SK-N-SH (cell line): ENCODE measurements at places on chromosomes 4 and X.
A peak's percentile ranks its signal among the peaks of the same experiment; 100 is the strongest.

GRCh38 chr4:17494258-17495190, 17.4 kb downstream of the QDPR start:
- peak; percentile 21 for DNase-seq

DNA sequence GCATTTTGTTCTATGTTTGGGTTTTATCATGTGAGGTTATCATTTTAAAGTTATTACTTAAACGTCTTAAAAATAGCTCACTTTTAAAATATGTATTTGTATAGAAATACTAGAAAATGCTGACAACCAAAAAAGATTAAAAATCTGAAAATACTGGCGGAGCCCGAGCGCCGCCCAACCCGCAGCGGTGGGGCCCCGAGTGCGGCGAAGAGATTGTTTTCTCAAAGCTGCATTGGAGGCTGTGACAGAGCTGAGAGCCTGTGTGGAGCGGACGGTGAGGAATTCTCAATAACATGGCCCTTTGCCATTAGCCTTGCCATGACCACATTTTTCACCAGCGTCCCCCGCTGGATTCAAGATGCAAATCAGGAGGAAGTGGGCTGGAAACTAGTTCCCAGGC, 255.4 kb downstream of the NKX6-1 start:
- no peak for DNase-seq

DNA sequence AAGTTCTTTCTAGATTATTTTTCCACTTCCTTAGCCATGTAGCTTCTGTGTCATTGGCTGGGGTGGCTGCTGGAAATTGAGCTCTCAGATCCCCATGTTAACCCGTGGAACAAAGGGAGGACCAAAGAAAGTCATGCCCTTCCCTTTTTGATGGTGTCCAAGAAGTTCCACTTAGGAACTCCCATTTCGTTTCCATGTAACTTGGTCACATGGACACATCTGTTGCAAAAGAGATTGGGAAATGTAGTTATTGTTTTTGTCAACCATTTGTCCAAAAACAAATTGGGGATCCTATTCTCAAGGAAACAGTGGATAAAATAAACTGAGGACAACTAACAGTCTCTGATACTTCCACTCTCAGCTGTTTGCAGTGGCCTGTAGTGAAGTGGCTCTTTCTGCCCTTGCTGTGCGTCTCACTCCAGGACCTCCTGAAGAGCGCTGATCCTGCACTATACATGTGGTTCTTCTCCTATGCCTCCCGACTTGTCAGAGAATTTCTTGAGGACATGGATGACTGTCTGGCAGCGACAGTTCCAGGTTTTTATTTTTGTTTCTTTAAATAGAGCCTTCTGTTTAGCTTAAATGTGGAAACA, 125.3 kb upstream of the LNX1 start:
- no peak for DNase-seq

- DNase-seq: no peak
These were observed 160.8 kb downstream of the FBXO8 start for GRCh38 chr4:174122705-174123104.

- DNase-seq: peak; percentile 45
These were observed 103.5 kb downstream of the LDB2 start for GRCh38 chr4:16794816-16795445.

- DNase-seq: no peak
These were observed 1812.1 kb upstream of the ADGRL3 start for GRCh38 chr4:59387759-59388758.

GRCh38 chr4:99816545-99817308, at the start of gene DAPP1:
Gene DAPP1, plus strand, starts transcription at chr4:99816827. Its CDS starts 87 bp downstream, at chr4:99816914.
- no peak for DNase-seq

DNA sequence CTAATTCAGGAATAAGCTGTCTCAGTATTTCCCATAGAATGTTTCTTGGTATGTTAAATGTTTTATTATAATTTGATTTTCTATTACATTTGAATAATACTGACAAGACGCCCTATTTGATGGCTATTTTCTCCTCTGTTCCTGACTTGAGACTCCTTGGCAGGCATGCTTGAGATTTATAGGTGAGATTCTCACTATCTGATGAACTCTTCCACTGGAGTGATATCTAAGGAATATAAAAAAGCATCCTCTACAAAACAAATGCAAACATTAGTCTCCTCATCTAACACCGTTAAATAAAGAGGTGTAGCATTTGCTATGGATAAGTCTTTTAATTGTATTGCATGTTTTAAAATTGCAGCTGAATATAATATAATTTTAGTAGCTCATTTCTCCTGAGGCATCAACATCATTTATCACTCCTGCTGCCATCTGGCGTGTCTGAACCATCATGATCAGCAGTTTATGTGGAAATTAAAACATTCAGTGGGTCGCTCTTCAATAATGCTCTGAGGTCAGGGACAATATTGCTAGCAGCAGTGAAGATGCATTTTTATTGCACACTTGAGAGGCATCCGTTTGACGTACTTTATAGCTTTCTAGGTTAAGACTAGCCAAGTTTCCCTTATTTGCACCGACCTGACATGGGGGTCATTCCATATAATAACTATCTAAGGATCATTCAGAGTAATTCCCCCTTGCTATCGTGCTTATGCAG, 210.4 kb upstream of the GALNTL6 start:
- no peak for DNase-seq

GRCh38 chrX:124216396-124217115, 115.9 kb upstream of the TEX13D start:
- no peak for DNase-seq

- DNase-seq: no peak
These were observed 8.2 kb downstream of the DCAF8L2 start for GRCh38 chrX:27598312-27598711.

- DNase-seq: no peak
These were observed 48.6 kb upstream of the AP1S2 start for GRCh38 chrX:15903186-15903681.

DNA sequence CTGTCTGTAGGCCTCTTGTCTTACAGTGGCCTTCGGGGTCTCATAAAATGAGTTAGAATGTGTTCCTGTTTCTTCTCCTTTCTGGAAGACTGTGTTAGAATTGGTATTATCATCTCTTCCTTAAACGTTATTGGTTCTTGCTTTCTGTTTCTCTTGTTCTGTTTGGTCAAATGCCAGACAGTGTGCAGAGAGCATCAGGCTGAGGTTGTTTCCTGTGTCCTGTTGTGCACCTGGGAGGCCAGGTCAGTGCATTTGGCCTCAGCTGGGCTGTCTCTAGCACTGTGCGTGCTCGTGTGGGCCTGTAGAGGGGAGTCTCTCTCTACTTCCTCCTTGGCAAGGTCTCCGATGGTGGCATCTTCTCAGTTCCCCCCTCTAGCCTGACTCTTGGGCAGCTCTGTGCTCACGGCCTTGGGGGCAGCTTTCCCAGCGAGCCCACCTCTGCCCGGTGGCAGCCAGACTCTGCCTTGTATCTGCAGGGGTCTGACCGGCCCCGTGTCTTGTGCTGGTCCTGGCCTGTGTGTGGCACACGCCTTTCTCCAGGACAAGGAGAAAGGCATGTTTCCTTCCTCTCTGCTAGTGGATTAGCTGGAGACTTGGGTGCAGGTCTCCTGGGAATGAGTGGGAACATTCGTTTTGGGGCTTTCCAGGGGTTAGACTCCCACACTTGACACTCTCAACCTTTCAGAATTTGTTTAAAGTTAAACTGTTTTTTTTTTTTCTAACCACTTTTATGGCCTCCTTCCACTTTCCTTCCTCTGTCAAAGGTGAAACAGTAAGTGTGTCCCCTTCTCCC, 62.3 kb downstream of the FAM193A start:
- DNase-seq: peak; percentile 54

GRCh38 chr4:173420324-173420752, 21.4 kb upstream of the SCRG1 start:
- peak; percentile 34 for DNase-seq

- no peak for DNase-seq
These were observed 116.4 kb downstream of the PPP3CA start for GRCh38 chr4:101230801-101231426.

DNA sequence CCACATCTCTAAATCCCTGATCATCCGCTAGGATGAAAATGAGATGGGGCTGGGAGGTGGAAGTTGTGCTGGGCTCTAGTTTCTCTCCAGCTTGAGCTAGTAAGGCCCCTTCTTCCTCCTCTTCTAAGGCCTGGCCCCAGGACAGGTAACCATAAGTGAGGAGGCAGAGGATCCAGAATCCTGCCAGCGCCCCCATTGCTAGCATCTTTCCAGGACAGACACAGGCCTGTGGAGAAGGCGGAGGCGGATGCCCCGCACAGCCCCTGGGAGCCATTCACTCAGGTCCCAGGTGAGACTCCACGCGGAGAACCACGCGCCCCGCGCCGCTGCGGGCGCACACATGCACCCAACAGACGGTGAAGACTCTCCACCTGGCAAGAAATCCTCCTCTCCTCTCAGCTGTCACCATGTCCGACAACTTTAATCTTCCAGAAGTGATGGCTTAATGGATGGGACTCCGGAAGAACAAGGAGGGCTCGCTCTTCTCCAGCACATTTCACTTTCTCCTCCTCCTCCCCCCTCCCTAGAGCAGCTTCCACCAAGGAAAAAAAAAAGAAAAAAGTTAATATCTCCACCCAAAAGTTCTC, 793 bp downstream of the ARSJ start:
- DNase-seq: peak; percentile 50

- DNase-seq: peak; percentile 36
These were observed 29.9 kb downstream of the CLRN2 start for GRCh38 chr4:17544831-17545234.

DNA sequence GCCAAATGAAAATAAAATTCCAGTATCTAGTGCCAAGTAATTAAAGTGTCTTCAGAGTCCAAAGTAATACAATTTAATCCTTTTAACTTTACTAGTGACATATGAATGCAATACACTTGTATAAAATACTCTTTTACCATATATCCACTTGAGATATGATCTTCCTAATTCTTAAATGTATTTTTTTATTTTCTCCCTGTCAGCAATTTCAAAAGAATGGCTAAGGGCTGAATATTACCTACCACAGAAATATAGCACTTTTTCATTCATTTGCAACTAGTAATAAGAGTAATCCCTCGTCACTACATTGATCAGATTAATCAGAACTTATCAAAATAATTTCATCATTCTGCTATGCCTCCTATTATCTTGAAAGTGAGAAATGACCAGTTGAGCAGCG, 10.1 kb upstream of the TBX22 start:
- no peak for DNase-seq
